ENCODE measurements at places on chromosomes 4 and X.

DNA sequence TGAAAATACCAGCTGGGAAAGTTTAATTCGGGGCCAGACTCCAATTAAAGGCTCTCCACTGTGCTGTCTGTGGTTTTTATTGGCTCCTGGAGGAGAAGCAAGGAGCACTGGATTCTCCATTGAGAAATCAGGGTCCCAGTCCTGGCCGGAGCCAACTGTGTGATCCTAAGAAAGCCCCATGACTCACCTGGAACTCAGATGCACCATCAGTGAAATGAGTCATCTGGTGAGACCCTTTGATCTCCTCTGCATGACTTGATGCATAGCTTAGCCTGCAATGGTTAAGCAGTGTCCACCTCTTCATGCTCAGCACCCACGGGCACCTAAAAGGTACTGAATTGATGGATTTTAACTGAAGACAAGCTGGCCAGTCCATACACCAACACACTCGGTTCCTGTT, 119.2 kb upstream of the VCX3B start:
- no peak for DNase-seq

DNA sequence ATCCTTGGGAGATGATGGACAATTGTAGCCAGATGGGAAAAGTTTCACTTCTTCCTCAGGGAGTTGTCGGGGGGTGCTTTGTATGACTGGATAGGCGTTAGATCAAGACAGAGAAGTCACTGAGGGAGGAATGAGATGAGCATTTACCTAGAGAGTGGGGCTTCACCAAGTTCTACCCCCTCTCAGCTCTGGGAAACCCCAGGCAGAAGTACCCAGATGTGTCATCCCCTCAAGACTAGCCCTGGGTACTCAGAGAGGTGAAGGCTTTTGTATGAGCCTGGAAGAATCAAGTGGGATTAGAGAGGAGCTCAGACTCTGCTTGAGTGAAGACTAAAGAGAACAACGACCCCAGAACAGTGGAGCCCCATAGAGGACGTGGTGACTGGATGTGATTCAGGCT, 1.9 kb downstream of the MAGEB1 start:
- DNase-seq: no peak

DNA sequence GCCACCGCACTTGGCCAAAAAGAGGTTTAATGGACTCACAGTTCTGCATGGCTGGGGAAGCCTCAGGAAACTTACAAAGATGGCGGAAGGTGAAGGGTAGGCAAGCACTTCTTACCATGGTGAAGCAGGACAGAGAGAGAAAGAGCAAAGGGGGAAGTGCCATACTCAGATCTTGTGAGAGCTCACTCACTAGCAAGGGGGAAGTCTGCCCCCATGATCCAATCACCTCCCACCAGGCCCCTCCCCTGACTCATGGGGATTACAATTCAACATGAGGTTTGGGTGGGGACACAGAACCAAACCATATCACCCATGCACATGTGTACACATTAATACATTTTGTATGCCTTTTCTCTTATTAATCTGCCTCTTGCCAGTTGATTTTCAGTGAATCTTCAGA, 77.2 kb upstream of the HSD17B10 start:
- no peak for DNase-seq

- DNase-seq: no peak
Measured at GRCh38 chr4:2261853-2262144, at the start of gene MXD4. Gene MXD4 (minus strand): TSS chr4:2262109. CDS start chr4:2261980, 129 bp downstream.

DNA sequence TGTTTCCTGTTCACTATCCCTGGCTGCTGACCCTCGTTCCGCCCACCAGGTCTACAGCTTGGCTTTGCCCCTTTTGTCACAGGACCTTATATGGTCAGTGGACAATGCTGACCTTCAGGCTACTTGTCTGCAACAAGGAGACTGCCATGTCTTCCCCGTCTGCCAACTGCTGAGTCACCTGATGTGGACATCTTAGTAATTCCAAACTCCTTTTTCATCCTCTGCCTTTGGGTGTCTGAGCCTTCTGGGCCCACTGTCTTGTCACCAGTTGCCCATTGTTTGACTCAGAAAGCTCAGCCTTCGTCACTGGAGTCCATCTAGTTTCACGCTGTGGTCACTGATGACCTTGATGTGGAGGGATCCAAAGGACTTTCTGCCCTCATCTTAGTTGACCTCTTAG, 30.2 kb downstream of the GPRIN3 start:
- DNase-seq: no peak

GRCh38 chr4:47531241-47531953, 46.3 kb downstream of the ATP10D start:
- DNase-seq: no peak

- DNase-seq: no peak
Measured at GRCh38 chr4:33323393-33323792, 2603.2 kb downstream of the PCDH7 start.

GRCh38 chrX:10847333-10847732, 226.9 kb upstream of the MID1 start:
- DNase-seq: no peak

GRCh38 chrX:38618180-38618579, 56.8 kb downstream of the TSPAN7 start:
- DNase-seq: no peak

- no peak for DNase-seq
Measured at GRCh38 chr4:68218044-68218443, 27.4 kb downstream of the TMPRSS11B start.

DNA sequence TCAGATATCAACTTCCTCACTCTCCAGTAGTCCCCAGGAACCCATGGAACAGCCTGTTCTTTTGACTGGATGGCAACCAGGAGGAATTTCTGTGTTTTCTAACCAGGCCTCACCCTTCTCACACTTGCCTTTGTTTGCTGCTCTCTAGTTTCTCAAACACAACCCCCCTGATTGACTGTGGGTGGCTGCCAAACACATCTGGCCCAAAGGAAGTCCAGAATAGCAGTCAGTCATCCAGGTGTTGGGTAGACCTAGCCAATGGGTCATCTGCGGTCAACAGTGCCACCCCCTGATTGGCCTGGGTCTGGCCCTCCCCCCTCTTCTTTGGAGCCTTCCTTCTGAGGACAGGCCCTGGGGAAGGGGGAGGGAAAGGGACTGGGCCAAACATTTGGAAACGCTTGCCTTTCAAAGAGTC, 53.7 kb downstream of the MSX1 start:
- DNase-seq: no peak

GRCh38 chr4:163810755-163811154, 316.3 kb downstream of the TMA16 start:
- no peak for DNase-seq

GRCh38 chr4:20395160-20395773, 143.6 kb downstream of the SLIT2 start:
- no peak for DNase-seq

DNA sequence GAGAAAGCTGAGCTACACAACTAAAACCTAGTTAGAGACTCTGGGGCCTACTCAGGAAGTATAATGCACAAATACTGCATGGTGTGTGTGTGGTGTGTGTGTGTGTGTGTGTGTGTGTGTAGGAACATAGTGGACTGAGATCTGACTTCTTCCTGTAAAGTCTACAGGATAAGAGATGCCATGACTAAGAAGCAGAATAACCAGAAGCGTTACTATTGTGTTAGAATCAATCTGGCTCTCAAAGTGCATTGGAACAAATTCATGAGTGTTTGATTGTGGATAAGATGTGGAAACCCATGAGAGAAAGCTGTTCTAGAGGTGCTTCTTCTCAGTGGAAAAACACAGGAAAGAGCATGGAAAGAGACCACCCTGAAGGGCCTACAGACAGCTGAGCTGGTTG, 302.1 kb downstream of the INPP4B start:
- no peak for DNase-seq

DNA sequence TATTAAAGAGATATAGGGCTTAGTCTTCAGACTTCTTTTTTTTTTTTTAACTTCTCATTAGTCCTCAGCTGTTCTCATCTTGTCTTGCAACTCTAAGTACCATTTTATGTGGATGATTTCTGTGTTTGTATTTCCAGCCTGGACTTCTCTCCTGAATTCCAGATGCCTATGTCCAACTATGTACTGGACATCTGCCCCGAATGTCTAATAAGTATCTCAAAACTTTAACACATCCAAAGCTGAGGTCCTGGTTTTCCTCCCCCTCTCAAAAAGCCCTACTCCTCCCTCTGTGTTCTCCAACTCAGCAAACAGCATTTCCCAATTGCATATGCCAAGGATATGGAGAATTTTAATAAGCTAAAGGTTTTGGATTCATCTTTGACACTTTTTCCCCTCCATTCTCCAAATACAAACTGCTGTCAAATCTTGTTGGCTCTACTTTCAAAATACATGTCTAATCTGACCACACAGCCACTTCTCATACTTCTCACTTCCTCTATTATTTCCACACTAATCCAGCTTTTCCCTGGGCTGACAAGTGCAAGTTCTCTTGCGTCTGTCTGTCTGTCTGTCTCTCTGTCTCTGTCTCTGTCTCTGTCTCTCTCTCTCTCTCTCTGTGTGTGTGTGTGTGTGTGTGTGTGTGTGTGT, 79.8 kb downstream of the CLCN5 start:
- no peak for DNase-seq

DNA sequence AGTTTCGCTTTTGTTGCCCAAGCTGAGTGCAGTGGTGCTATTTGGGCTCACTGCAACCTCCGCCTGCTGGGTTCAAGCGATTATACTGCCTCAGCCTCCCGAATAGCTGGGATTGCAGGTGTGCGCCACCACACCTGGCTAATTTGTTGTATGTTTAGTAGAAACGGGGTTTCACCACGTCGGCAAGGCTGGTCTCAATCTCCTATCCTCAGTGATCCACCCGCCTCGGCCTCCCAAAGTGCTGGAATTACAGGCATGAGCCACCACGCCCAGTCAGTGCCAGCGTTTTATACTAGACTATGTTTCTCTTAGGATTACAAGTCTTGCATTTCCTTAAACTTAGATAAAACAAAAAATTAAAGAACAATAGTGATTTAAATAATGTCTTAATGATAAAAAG, 13.0 kb downstream of the KLF3 start:
- no peak for DNase-seq

DNA sequence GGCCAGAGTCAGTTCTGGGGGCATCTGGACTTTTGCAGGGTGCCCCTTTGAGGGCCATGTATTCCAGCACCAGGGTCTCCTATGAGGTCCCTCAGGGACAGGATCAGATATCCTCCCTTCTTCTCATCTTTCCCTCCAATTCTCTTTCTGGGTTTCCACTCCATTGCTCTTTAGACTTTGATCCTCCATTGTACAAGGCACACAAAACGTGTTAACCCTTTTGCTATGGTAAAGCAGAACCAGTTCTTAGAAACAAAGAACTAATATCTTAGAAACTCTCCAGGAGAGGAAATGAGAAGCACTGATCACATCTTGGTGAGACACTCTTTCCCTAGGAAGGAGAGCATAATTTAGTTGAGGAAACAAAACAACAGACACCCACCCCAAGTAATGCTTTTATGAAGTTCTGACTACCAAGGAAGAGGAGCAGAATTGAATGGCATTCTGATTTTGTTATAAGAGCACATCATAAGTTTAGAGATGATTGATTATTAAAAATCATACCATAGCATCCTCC, 200.7 kb upstream of the NPY2R start:
- DNase-seq: no peak

- DNase-seq: peak; percentile 87
Measured at GRCh38 chr4:134201216-134202161, at the start of gene PABPC4L. Gene PABPC4L (minus strand): TSS chr4:134201789. CDS start chr4:134201019, 770 bp downstream.

GRCh38 chr4:95263391-95263790, 285.4 kb downstream of the UNC5C start:
- no peak for DNase-seq

GRCh38 chr4:8160572-8160971, 2.0 kb upstream of the ABLIM2 start:
- no peak for DNase-seq

DNA sequence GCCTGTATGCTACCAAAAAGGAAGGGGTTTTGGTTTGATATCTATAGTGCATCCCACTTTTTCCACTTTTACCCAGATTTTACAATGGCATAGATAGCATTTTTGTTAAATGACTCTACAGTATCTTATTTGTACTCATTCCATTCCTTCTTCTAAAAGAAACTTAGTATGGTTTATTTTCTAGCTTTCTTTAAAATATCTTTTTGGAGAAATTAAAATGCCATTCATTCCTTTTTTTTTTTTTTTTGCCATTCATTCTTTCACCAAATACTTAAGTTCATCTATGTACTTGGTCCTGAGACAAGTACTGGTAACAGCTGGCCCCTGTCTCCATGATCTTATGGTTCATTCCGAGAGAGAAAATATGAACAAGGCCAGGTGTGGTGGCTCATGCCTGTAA, 49.1 kb downstream of the MID1 start:
- no peak for DNase-seq

DNA sequence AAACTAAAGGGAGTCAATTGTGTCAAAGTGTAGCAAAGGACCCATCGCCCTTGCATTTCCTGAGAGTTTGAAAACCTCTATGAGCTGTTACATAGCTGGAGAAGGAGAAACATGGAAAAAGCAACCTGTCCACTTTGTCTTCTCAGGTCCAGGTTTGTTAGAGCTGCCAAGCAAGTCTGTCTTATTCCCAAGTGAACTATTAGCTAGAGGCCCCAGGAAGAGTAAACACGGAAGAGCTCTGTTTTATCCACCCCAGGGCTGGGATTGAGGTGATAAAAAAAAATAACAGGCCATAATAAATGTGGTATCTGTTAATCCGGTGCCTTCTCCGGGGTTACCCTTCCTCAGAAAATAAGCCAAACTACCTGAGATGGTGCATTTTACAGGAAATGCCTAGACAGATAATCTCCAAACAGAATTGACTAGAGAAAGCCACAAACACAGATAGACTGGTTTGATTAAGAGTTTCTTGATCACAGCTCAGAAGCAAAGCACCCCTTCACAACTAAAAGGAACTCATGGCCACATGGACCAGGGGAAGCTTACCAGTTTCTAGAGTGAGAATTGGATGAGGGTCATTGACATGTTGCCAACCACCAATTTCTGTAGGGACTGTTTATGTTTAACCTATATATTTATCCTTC, 35.9 kb upstream of the RELL1 start:
- no peak for DNase-seq

DNA sequence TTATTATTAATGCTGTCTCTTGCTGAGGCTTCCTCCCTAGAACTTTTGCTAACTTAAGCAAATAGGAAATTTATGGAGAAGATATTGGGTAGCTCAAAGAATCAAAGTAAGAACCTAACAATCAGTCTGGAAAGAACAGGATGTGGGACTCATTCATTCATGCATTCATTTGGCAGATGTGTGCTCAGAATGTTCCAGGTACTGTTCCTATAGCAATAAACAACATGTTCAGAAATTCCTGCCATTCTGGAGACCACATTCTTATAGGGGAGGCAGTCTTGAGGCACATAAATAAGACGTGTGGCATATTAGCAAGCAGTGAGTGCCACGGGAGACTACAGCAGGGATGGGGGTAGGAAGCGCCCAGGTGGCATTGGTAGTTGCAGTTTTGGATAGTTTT, 5.0 kb downstream of the GRK4 start:
- DNase-seq: no peak

Measured in right kidney (tissue), 9 donors.